ENCODE measurements at places on chromosomes 11 and 22. TPM values are rescaled to one million over a fixed set of nuclear protein-coding genes. Genes with fewer than 3 reads are reported as not detected.

- DNase-seq = no peak
Measured at GRCh38 chr11:69520186-69520916, 38.9 kb downstream of the LINC01488 start.

- no peak for DNase-seq
Measured at GRCh38 chr22:47166446-47167016, 404.1 kb downstream of the TBC1D22A start.

DNA sequence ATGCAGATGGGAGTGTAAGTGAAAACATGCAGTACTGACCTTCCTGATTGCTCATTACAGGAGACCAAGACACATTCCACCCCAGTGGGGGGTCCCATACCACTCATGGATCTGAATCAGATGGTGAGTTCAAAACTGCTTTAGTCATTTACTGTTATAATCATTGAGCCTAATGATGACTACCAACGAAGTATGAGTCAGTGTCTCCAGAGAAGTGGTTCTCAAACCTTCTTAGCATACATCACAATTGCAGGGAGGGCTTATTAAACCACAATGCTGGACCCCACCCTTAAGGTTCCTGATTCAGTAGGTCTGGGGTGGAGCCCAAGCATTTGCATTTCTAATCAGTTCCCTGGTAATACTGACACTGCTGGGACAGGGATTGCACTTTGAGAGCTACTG is 75.8 kb downstream of the CD44 start:
- no peak for DNase-seq

- no peak for DNase-seq
Measured at GRCh38 chr11:2460540-2461252, 15.9 kb downstream of the KCNQ1 start.

GRCh38 chr11:67178878-67179277 is 59.8 kb downstream of the KDM2A start:
- no peak for DNase-seq

DNA sequence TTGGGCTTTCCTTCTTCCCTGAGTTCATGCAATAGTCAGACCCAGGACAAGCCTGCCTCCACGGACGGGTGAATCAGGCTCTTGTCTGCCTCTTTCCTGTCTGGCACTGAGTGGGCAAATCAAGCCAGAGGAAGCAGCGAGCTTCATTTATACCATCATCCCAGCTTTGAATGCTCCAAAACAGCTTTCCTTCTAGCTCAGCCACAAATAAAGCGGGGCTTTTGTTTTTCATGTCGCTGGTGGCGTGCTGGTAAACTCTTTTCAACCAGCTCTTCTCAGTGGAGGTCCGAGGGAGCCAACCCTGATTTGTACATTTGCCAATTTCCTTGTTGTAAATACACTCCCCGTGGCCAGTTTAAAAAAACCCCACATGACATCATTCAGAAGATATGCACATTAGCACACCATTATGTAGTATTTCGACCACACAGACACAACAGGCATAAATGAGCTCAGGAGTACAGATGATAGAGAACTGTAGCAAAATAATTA is 8.6 kb downstream of the C11orf91 start:
- no peak for DNase-seq

DNA sequence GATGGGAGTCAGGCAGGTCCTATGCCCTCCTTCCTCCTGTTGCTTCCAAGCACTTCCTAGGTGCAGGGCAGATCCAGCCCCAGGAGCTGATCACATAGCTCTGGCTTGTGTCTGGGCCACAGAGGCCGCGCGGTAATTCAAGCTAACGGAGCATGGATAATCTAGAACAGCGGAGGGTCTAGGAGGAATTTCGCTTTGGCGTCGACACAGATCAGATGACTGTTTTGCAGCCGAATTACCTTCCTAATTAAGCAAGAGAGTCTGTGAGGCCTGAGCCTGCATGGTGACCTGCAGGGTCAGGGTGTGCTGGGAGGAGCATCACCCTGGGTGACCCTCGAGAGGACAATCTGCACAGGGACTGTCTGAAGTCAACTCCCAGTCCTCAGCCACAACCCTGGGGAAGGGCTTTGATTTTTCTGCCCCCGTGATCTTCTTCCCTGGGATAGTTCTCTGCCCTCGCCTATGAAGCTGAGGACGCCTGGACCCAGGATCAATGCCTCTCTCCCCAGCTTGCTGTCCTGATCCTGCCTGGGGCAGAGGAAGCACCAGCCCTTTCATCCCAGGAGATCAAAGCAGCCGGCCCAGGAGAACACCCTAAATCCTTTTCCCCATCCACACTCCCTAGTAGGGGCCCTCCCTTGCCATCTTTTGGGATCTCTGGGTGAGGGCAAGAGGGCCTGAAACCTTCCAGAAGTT is 11.0 kb downstream of the NECTIN1 start:
- DNase-seq = no peak

DNA sequence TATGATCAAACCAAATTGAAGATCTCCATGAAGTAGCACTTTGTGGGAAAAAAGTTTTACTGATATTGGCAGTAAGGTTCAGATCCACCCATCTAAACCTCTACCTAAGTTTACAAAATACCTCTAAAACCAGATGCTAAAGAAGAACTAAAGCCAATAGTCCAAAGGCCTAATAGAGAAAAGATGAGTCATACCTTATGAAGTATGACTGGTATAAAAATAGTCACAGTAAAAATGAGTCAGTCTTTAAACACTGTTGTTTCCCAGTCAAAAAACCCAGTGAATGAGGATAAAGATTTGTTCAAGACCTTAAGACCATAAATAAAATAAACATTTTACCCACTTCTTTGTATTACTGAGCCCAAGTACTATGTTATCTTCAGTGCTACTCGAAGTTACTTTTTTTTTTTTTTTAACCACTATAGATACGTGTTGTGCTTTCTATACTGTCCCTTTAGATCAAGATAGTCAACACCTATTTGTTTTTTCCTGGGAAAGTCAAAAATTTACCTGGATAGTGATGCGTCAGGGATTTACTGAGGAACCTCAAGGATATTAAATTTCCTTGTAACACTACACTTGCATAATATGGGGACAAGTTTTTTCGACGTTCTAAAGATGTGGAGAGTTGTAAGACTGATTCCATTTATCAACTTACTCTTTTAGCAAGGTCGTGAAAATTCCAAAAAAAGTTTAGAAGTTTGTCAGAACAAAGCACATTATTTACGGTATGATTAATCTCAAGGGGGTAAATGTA is 87.3 kb downstream of the CCDC73 start:
- no peak for DNase-seq

DNA sequence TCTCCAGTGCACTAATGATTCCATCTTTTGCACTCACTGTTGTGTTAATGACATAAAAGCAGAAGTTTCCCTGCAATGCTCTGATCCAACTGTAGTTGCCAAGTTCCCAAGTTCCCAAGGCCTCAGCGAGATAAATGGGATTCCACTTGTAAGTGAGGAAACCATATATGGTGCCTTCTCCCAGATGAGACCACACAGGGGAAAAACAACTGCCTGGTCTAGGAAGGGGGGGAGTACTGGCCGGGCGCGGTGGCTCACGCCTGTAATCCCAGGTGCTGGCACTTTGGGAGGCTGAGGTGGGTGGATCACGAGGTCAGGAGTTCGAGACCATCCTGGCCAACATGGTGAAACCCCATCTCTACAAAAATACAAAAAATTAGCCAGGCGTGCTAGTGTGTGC is 23.3 kb upstream of the RELA start:
- no peak for DNase-seq

- DNase-seq = no peak
Measured at GRCh38 chr11:41878095-41878494, 418.6 kb upstream of the LRRC4C start.

DNA sequence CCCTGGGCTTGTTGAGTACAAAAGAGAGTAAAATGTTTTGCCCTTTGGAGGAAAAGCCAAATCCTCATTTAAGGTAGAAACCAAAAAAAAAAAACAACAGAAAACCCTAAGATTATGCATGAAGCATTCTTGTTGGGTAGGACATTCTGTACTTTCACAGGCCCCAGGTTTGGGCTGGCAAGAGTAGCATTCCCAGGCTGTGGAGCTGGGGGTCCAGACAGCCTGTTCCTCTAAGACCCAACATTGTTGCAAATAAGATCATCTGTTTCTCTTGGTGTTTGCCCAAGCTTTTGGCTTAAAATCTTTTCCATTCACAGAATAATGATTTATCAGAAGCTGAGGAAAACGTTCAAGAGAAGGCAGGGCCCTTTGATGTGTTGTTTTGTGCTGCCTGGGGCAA is 123.8 kb downstream of the MICAL2 start:
- DNase-seq = no peak

DNA sequence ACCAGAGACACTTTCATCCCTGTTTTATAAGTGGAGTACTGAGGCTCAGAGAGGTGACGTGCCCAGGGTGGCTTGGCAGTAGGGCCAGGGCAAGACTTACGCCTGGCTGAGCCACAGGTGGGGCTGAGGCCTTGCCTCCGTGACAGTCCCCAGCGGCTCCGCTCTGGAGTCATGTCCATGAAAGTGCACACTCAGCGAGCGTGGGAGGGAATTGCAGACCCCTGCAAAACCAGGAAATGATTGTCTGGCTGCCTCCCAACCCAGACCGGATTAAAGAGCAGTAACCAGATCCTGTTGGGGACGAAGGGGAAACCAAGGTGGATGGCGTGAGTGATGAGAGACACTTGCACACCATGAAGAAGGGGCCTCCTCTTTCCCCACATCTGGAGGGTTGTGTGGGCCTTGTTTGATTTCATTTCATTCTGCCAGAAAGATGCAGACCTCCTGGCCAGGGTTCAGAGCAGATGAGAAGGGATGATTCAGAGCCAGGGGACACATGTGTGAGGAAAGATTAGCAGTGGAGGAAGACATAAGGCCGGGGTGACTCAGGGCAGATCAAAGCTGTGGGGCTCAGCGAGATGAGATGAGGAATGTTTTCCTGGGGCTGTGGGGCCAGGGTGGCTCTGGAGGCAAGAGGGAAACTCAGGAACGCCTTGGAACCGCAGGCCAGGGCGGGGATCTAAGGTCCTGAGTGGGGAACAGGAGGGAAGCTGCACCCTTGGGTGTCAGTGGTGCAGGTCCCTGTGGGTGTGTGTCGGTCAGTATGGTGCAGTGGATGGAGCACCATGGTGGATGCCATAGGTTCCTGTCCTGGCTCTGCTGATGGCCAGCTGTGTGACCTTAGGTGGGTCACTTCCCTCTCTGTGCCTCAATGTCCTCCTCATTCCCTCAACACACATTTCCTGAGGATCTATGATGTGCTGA is 29.9 kb upstream of the LRRC32 start:
- DNase-seq = no peak

DNA sequence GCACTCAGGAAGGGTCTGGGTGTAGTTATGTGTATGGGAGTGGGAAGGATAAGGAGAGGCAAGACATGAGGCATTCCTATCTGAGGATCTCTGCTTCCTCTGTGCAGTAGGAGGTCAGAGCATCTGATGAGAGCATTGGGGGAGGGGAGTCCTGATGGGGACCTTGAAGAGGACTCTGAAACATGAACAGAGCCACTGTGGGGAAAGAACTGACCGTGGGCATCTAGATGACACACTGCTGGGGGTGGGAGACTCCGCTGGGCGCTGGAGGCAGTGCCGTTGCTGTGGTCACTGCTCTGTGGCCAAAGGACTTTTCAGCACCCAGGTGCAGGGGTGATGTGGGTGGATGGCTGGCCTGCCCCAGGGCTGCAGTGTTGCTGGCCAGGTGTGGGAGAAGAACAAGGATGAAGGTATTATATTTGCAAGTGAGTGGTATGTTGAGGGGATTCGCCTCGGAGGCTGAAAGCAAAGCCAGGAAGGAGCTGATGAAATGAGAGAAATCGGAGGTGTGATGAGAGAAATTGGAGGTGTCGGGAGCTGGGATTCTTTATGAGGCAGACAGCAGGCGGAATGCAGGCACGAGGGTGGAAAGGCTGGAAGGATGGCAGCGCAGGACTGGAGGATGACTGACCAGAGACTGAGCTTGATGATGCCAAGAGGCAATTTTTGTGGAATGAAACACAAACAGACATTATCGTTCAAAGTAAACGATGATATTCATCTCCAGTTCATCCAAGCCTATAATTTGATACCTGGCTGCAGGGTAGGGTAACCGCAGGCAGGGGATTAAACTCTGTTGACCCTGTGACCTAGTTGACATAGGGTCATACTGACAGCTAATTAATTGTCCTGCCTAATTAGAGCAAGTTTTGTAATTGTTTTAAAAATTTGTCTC is 19.4 kb upstream of the TMPRSS4 start:
- no peak for DNase-seq

DNA sequence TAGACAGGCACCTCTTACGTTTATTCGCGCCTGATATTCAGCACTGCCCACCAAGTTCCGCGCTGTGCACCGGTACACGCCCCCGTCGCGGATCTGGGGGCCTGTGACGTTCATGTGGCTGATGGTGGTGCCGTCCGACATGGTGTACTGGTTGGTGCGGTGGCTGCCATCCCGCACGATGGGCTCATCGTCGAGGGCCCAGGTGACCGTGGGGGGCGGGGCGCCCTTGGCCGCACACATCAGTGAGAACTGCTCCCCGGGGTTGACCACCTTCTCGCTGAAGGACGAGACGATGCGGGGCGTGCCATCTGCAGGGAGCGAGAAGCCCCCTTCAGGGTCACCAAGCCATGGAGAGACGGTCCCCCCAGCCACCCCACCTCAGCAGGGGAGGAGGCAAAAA is 190.8 kb downstream of the CEP164 start:
- DNase-seq = no peak

- DNase-seq = no peak
Measured at GRCh38 chr11:115409691-115410220, 94.5 kb downstream of the CADM1 start.

DNA sequence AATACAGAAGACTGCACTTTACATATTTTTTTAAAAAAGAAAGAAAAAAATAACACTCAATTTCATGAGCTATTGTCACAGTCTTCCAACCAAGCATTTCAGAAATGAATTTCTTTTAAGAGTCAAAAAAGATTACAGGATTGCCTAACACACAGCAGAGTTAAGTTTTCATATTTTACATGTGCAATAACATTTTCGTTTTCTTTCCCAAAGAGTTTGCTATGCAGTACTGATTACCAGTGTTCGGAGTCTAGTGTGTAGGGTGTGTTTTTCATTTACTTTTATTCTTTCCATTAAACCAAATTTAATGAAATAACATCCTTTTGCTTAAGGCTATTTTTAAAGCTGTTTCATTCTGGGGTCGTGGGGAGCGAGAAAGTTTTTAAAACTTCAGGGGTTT is 53.2 kb downstream of the MN1 start:
- no peak for DNase-seq

DNA sequence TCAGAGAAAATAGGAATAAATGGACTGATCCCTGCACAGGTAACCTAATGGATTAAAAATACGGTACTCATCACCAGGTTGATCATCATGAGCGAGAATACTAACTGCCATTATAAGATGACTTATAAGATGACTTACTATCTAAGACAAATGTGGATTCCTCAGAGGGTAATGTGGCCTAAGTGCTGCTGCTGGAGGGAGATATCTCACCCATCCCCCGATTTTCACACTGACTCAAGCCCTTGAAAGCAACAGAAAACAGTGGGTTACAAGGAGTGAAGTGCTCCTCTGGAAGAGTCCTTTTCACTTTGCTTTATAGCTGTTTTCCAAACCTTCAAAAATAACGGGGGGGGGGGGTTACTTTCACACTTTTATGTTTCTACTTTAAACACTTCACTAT is 920 bp downstream of the TMEM218 start:
- DNase-seq = no peak

- no peak for DNase-seq
Measured at GRCh38 chr11:10358696-10359095, 53.8 kb downstream of the ADM start.

EIF3M gene
- total RNA-seq = 481 TPM

DCHS1 gene
- 3.2 TPM for total RNA-seq

NAALAD2 gene
- 0.47 TPM for total RNA-seq

OR8D2 gene
- not detected for total RNA-seq

SCUBE2 gene
- total RNA-seq = 2.1 TPM

POU2F3 gene
- 0.19 TPM for total RNA-seq

FAM111A gene
- 60.5 TPM for total RNA-seq

RBMXL2 gene
- 0.09 TPM for total RNA-seq

NRXN2 gene
- total RNA-seq = 0.85 TPM

Data from thymus (tissue), 14 donors.